ENCODE measurements at places on chromosomes 7 and 10.

DNA sequence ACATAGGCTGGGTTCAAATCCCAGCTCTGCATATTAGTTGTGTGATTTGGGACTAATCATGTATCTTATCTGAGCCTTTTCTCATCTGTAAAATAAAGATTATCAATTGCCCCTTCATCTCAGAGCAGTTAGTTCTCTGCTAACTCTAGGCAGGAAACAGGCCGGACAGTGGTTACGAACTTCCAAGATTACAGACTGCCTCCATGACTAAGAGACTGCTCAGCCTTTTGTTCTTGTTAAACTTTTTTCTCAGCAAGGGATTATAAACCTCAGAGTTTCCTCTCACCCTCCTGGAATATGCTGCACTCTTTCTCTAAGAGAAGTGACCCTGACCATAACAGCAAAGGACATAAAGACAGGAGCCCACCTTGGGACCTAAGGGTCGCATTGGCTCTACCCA, 52.5 kb upstream of the NFKB2 start:
- no peak for DNase-seq

GRCh38 chr10:69383558-69383957, 33.2 kb downstream of the TACR2 start:
- DNase-seq = no peak

GRCh38 chr10:49139846-49140195, 6.0 kb upstream of the FAM170B start:
- no peak for DNase-seq

DNA sequence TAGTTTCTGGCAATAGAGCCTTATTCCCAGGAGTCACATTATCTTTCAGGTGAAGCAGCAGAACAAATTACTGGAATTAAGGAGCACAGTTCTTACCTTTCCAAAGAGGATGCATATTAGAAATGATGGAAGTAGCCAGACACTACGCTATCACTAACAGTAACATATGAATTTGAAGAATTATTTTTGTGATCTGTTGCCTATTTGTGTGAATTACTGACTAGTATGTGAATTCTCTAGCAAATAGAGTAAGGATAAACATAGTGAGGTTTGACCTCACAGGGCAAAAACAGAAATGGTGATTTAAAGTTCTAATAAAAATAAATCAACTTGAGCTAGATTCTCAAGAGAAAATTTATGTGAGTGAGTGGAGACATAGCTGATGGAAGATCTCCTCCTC, 1299.3 kb downstream of the XPNPEP1 start:
- no peak for DNase-seq

DNA sequence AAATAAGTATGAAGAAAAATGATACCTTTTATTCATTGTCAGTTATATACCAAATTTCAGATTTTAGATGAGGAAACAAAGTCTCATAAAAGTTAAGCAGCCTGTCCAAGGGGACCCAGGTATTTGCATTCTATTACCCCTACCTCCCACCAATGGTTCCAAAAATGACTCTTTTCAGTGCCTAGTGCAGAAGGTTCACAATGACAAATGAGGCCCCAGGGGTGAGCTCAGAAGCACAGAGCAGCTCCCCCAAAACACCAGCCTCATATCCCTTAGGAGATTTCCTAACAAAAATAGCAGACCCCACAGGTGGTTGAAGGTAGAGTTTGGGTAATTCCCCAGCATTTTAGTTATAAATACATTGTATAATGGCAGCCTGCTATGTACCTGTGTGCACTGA, 168.6 kb downstream of the REEP3 start:
- no peak for DNase-seq

DNA sequence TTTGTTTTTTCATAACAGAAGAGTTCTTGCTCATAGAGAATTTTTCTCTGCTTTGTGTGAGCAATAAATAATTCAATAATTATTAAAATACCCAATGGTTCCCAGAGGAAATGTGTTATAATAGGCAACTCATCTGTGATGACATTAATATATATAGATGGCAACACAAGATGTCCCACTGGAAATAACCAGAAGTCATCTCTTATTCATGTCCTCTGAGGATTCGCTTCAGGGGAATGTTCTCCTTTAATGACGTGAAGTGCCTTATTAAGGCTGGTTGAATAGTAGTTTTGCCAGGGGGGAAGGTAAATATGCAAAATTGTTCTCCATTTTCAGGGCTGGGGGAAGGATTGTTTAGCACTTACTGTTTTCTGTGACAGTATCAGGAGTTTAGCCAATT, 3.1 kb downstream of the SLC39A12 start:
- no peak for DNase-seq

GRCh38 chr10:33099748-33100147, 141.7 kb upstream of the ITGB1 start:
- no peak for DNase-seq

- DNase-seq = no peak
Observed at GRCh38 chr7:104127204-104127603, 80.6 kb downstream of the ORC5 start.

GRCh38 chr10:68462536-68462935, 9.2 kb downstream of the DNA2 start:
- no peak for DNase-seq

DNA sequence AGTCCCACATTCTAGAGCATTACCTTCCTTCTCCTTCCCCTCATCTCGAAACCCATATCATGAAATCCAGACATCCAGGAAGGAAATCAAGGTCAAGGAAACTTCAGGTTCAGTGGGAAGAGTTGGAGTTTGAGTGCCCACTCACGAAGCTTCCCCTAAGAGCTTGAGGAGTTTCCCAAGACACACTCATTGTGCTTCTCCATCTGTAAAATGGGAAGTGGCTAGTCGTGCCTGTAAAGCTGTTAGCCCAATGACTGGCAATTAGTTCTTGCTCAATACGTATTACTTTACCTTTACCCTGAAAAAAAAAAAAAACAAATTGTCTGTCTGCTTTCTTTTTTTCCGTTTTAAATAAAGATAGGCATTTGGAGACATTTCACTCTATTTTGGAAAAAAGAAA, 42.3 kb downstream of the GPAM start:
- no peak for DNase-seq

GRCh38 chr7:107981466-107981865, 21.5 kb downstream of the LAMB1 start:
- DNase-seq = no peak

DNA sequence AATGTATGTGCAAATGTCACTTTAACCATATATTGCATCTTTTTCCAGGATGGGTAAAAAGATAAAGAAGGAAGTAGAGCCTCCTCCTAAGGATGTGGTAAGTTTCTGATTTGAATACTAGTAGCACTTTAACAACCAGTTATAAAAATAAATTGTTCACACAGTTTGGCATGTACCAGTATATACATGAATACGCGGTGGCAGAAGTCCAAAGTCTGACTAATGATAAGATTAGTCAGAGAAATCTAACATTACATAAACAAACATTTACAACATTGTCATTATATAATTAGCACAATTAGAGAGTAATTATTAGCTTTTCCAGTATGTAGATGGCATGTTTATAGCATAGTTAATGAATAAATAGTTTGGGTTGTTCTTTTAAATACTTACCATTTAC, 4.1 kb downstream of the ARMC3 start:
- DNase-seq = peak; percentile 2

- no peak for DNase-seq
Observed at GRCh38 chr7:64888561-64888900, 14.5 kb upstream of the ZNF273 start.

DNA sequence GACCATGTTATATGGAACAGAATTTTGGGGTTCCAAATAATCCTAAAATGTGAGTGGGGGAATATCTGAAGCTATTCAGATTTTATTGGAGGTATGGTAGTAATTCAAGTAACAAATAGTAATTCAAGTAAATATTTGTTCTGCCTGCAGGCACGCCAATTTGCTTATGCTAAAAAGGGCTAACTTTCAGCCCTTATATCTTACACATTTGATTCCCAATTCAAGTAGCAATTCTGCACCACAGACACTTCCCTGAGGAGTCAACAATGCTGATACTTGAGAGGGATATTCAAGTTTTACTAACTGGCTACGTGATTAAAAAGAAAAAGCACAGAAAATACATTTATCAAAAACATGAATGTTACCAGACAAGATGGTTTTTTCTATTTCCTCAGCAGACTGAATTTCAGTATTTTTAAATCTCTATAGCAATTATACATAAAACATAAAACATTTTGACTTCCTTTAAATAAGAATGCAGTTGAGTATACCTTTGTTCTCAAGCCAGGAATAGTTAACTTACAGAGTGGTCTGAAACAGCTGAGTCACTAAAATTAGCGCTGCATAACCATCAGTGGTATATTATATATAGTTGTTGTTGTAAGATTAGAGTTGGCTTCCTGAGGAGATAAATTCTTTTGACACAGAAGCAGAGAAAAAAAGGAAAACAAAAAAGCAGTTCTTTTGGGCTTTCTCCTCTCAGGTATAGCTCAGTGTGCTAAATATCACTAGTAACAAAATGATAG, 33.9 kb downstream of the MTPN start:
- no peak for DNase-seq

DNA sequence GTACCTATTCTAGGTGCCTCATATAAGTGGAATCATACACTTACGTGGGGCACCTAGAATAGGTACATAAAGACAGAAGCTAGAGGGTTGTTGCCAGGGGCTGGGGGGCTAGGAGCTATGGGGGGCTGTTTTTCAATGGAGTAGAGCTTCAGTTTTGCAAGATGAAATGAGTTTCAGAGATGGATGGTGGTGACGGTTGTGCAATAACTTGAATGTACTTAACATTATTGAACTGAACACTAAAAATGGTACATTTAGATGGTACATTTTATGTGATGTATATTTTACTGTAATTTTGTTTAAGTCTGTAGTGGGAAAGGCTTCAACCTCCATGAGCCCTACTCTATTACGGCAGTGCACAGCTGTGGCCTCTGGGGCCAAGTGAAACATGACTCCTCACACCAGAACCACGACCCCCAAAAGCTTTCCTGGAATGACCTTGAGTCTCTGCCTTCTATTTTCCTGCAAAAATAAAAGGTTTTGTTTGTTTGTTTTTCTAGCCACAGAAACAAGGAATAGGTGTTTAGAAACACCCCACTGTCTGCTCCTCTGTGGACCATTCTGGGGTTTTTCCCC, 147.3 kb upstream of the PLXNA4 start:
- no peak for DNase-seq

- no peak for DNase-seq
Observed at GRCh38 chr7:496528-497295, 22.9 kb downstream of the PDGFA start.

DNA sequence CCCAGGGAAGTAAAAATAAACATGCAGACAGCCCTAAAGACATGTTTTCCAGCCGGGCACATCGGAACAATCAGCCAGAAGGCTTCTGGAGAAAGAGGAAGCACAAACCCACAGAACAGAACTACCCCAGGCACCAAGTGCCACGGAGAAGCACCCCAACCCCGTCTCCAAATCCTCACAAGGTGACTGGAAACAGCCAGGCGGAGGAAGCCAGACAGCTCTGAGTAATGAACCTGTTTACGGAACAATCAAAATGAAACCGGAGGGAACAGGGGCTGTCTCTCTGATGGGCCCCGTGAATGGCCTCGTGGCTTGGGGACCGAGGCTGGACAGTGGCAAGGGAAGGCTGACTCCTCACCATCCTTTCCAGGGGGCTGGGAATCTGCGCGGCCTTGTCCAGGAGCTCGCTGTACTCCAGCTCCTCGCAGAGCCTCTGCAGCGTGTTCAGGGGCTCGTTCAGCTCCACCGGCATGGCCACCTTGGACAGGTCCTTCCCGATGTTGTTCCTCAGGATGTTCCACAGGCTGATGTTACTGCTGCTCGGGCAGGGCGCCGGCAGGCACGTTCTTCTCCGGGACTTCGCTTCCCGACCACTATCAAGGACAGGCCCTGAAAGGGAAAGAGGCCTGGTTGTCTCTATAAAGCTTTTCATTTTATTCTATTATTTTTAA, 77.0 kb upstream of the GSDME start:
- no peak for DNase-seq

DNA sequence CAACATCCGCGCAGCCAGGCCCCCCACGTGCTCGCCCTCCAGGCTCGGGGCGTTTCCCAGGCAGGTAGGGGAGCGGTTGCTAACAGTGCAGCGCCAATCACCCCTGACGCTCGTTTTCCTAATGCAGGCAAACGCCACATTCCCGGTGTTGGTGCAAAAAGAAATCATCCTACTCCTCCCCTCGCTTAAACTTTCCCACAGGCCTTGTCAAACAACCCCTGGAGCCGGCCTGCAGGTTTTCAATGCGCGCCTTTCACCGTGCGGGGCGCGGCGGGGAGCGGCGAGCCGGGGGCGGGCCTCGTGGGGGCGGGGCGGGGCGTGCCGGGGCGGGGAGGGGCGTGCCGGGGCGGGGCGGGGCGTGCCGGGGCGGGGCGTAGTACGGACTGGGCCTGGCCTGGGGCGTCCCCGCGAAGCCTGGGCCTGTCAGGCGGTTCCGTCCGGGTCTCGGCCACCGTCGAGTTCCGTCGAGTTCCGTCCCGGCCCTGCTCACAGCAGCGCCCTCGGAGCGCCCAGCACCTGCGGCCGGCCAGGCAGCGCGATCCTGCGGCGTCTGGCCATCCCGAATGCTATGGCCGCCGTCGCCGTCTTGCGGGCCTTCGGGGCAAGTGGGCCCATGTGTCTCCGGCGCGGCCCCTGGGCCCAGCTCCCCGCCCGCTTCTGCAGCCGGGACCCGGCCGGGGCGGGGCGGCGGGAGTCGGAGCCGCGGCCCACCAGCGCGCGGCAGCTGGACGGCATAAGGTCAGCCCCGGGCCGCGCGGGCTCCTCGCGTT, at the start of gene ECHDC3:
Gene ECHDC3, plus strand, starts transcription at position 374 of the 770 bp plus-strand sequence. Its CDS starts 195 bp downstream, at position 569.
- DNase-seq = peak; percentile 14

GRCh38 chr10:32985775-32986350, 27.8 kb upstream of the ITGB1 start:
- no peak for DNase-seq

DNA sequence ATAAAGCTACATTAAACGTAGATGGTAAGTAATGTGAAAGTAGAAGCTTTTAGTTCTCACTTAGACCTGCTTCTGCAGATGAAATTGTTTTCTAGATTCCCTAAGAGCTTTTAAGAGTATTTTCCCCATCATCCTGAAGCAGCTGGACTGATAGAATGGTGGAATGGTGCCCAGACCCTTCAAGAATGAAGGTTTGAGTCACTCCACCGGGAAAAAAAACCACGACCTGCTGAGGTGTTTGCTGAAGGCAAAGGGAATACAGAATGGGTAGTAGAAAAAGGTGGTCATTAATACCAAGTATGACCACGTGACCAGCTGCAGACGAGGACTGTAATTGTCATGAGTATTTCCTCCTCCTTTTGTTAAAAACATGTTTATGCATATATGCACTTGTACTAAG, 79.2 kb upstream of the PTPRZ1 start:
- no peak for DNase-seq

GRCh38 chr7:44716205-44716604, 32.4 kb upstream of the ZMIZ2 start:
- DNase-seq = no peak

- no peak for DNase-seq
Observed at GRCh38 chr7:148924011-148924410, 39.9 kb upstream of the EZH2 start.

- peak; percentile 54 for DNase-seq
Observed at GRCh38 chr10:64574371-64574770, 1053.2 kb downstream of the REEP3 start.

All from COR-L47 (cell line).